Esophagus squamous epithelium (tissue), 5 donors: ENCODE measurements at places on chromosomes 5 and 9. TPM values are rescaled to one million over a fixed set of nuclear protein-coding genes. Genes with fewer than 3 reads are reported as not detected.

DNA sequence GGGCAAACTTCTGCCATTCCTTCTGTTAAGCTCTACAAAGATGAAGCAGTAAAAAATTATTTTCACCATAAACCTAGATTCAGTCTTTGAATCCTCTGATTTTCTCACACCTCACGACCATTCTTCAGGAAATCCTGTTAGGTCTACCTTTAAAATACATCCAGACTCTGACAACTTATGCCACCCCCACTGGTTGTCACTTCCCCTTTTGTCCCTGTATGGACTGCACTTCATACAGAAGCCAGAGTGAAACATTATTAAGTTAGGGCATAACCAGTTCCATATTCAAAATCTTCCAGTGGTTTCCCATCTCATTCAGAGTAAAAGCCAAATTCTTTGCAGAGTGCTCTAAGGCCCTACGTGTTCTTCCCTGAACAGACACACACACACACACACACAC, 499.8 kb downstream of the RASEF start:
- no peak for DNase-seq

- no peak for DNase-seq
Measured at GRCh38 chr5:173872957-173873305, 15.2 kb upstream of the CPEB4 start.

- DNase-seq = no peak
Measured at GRCh38 chr5:129909225-129909624, 5.0 kb downstream of the CHSY3 start.

The CDO1 gene
- total RNA-seq = 6.7 TPM

The LPAR1 gene
- 59.5 TPM for total RNA-seq

- no peak for DNase-seq
Measured at GRCh38 chr5:166637295-166637694, 1654.2 kb upstream of the WWC1 start.

- DNase-seq = no peak
Measured at GRCh38 chr5:62124266-62124665, 181.7 kb upstream of the KIF2A start.

The PTPN3 gene
- 21.6 TPM for total RNA-seq

The TLE1 gene
- total RNA-seq = 17.1 TPM

- DNase-seq = no peak
Measured at GRCh38 chr5:39057734-39058133, 16.5 kb downstream of the RICTOR start.

The NPDC1 gene
- total RNA-seq = 23.9 TPM

The CD180 gene
- total RNA-seq = 0.95 TPM

DNA sequence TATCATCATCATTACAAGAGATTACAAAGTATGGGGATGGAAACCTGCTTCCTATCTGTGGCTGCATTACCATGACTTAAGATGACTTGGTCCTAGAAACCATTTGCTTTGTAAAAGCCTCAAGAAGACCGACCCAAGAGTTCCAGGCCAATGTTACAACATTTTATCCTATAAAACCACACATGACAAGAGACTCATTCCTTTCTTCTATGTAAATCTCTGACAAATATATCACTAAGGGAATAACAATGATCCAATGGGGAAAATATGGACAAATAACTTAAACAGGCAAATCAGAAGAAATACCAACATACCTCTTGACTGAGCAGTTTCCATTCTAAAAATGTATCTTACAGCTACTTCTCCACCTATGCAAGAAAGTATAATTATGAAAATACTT, 44.3 kb upstream of the VPS13A start:
- no peak for DNase-seq

The PAXX gene
- 49.6 TPM for total RNA-seq

- no peak for DNase-seq
Measured at GRCh38 chr5:90889325-90889600, 330.7 kb downstream of the ADGRV1 start.

GRCh38 chr5:39674209-39675082, 249.7 kb upstream of the DAB2 start:
- DNase-seq = no peak

The IL4 gene
- not detected for total RNA-seq

The TAF11L10 gene
- total RNA-seq = not detected

The TTC16 gene
- total RNA-seq = not detected

DNA sequence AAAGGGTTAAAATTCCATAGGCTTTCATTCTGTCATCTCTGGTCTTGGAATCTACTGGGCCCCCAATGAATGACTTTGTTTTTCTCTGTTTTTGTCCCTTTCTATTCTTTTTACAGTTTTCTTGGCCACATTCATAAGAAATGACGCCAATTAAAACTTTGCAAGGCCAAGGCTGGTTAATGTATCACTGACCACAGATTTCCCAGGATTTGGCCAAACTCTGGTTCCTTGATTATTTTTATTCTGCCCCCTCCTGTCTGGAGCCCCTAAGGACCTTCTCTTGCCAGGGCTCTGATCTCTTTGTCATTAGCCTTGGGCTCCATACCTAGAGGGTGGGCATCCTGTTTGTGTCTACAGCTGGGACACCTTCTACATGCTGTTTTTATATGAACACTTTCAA, 388.9 kb upstream of the PAPPA start:
- DNase-seq = no peak

The BTNL8 gene
- not detected for total RNA-seq

GRCh38 chr9:102354041-102354440, 615.6 kb upstream of the GRIN3A start:
- no peak for DNase-seq

DNA sequence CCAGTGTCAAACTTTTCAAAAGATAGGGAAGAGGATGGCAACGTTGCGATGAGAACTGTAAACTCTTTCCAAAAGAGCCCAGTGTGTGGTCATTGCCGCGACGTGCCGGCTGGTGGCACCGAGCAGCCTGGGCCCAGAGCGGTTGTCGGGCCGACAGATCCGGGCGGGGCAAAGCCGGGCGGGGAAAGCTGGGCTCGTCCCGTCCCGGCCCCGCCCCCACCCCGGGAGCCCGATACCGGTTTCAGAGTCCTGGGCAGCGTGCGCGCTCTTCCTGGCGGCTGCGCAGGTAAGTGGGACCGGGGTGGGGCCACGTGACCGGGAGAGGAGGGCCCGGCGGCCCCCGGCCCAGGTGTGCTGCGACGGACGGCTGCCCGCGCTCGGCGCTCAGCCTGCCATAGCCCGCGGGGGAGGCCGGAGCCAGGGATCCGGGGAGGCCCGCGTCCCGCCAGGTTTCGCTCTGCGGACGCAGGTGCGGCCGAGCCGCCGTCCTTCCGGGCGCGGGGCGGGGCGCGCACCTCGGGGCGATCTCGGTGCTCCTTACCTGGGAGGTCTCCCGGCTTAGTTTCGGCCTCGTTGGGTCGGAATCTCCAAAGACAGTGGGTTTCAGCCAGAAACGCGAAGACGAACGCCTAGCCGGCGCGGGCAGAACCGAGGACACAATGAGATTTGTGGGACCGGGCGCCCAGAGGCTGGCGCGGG, at the start of gene MARVELD2:
Gene MARVELD2, plus strand, starts transcription at position 232 of the 699 bp plus-strand sequence. CDS start 4,270 bp downstream, outside the sequence.
- no peak for DNase-seq

The PSD2 gene
- total RNA-seq = not detected
